Left ventricle myocardium inferior (tissue), 1 donor: ENCODE measurements at places on chromosomes 11 and 22. TPM values are rescaled to one million over a fixed set of nuclear protein-coding genes. Genes with fewer than 3 reads are reported as not detected.

The USP2 gene
- total RNA-seq: 135 TPM

GRCh38 chr11:28090052-28090749, 17.8 kb downstream of the KIF18A start:
- H3K4me1 ChIP-seq: no peaks in the 10 kb centered on the region
- no peaks in the 10 kb centered on the region for H3K36me3 ChIP-seq
- H3K27ac ChIP-seq: no peak overlapping the region
- H3K27me3 ChIP-seq: no peaks in the 10 kb centered on the region

- H3K36me3 ChIP-seq: no peaks in the 10 kb centered on the region
- DNase-seq: no peak
- peaks cover 91% of the 10 kb centered on the region for H3K4me1 ChIP-seq
- H3K27me3 ChIP-seq: no peaks in the 10 kb centered on the region
Observed at GRCh38 chr22:35862697-35863096, 145.0 kb downstream of the APOL5 start.

GRCh38 chr11:120839846-120840402, 184.0 kb upstream of the TBCEL start:
- no peaks in the 10 kb centered on the region for H3K4me1 ChIP-seq
- DNase-seq: no peak
- peaks cover 48% of the 10 kb centered on the region for H3K27me3 ChIP-seq

- H3K4me1 ChIP-seq: peaks cover 42% of the 10 kb centered on the region
- H3K36me3 ChIP-seq: no peaks in the 10 kb centered on the region
- H3K4me3 ChIP-seq: no peak overlapping the region
- H3K27me3 ChIP-seq: no peaks in the 10 kb centered on the region
- no peak for DNase-seq
Observed at GRCh38 chr11:67627441-67627811, 2.3 kb downstream of the NUDT8 start.

The SHISAL1 gene
- 1.3 TPM for total RNA-seq

DNA sequence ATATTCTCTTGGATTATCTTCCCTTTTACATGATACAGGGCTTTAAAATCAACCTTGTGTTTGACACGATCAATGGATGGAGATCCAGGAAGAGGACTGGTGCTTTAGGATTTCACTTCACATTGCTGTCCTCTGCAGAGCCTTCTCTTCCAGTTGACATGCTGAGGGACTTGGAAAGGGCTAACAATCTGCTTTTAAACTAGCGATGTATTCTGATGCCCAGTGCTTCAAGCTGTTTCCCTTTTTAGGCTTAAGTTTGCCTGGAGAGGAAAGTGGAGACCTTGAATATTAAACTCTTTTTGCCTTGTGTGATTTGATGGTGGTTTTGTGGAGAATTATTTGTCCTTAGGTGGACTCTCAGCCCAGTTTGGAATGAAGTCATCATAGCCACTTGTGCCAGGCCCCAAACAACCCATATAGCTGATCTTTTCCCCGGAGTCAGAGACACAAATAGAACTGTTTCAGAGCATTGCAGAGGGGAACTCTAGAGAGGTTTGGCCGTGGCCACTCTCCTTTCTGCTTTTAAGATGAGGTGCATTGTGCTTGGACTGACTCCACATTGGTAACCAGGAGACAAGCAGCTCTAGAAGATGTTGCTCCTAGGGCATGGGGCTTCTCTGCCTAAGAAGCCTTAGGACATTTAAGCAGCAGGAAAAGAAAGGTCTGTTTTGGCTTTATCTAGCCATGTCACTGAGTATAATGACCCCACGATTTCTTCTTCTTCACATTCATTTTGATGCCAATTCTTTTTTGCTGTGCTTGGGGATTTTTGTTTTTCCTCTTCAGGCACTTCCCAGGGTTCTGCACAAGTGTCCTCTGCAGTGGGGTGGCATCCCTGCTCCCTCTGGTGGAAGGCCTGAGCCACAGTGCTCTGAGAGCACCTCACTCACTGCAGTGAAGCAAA, 152.8 kb downstream of the NCAM1 start:
- H3K36me3 ChIP-seq: no peaks in the 10 kb centered on the region
- no peak overlapping the region for H3K4me3 ChIP-seq
- peak overlapping the region; percentile 69 for H3K27ac ChIP-seq
- peak; percentile 28 for DNase-seq

DNA sequence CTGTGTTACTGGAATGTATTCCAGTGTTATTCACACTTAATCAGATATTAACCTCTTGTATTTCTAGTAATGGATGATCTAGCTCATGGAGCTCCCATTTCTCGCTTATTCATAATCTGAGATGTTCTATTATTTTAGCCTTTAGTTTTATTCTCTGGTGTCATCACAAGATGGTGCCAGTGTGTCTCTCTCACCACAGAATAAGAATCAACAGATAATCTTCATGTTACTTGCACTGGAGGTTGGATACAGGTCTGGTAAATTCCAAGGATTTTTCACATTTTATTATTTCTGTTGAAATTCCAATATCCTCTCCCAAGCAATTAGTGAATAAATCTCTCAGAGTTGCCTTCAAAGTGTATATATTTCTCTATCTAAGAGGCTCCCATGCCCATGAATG, 74.6 kb downstream of the CASP12 start:
- H3K4me1 ChIP-seq: no peaks in the 10 kb centered on the region
- no peak overlapping the region for H3K27ac ChIP-seq
- no peaks in the 10 kb centered on the region for H3K36me3 ChIP-seq

GRCh38 chr22:49333206-49333605, 494.5 kb downstream of the BRD1 start:
- no peaks in the 10 kb centered on the region for H3K36me3 ChIP-seq
- H3K4me1 ChIP-seq: no peaks in the 10 kb centered on the region
- no peak for DNase-seq

The RTN3 gene
- 45.0 TPM for total RNA-seq
